ENCODE measurements at places on chromosomes 12 and 14.

GRCh38 chr12:118436002-118436730 lies 59.8 kb downstream of the SUDS3 start:
- DNase-seq: no peak

DNA sequence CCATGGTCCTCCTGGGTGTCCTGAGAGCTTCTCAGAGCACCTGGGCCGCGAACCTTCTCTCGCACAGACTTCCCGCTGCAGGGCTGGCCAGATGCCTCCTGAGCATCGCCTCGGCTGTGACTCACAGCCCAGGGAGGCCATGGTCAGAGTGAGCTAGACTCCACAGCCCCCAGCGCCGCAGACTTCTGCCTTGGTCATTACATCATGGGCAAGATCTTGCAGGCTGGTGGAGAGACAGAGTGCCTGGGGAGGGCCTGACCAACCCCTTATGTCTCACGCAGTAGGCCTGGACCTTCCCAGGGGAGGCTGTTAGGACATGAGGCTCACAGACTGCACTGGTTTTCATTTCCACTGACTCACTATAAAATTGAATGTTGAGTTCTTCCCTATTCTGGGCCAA lies 41.8 kb downstream of the SMOC1 start:
- DNase-seq: no peak

DNA sequence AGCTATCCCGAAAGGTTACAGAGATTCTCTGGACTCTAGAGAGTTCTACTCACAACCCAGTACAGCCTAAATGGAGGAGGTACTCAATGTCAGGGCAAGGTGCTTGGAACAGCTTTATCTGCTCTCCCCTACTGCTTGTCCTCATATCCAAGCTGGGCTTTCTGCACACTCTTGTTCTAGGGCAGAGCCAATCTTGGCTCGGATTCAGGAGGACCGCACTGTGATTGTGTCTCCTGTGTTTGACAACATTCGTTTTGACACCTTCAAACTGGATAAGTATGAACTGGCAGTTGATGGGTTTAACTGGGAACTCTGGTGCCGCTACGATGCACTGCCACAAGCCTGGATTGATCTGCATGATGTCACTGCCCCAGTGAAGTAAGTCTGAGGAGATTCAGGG lies 25.0 kb downstream of the GALNT8 start:
- no peak for DNase-seq

GRCh38 chr12:117059156-117059555 lies 40.1 kb downstream of the TESC start:
- no peak for DNase-seq

DNA sequence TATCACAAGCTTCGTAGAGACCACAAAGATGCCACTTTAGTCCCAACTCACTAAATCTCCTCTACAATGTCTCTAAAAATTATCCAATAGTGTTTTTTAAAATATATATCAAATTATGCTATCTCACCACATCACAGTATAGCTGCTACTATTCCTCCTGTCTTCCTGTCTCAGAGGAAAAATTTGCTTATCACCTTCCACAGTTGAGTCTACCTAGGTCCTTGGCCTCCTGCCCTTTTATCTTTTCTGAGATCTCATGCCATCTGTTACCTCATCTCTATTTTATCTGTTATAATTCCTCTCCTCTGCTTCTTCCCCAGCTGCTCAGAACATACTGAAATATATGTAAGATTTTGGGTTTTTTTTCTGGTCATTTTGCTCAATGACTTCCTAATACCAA lies 568.2 kb downstream of the DIO2 start:
- DNase-seq: no peak

GRCh38 chr12:15854916-15855315 lies 27.3 kb upstream of the STRAP start:
- DNase-seq: no peak

DNA sequence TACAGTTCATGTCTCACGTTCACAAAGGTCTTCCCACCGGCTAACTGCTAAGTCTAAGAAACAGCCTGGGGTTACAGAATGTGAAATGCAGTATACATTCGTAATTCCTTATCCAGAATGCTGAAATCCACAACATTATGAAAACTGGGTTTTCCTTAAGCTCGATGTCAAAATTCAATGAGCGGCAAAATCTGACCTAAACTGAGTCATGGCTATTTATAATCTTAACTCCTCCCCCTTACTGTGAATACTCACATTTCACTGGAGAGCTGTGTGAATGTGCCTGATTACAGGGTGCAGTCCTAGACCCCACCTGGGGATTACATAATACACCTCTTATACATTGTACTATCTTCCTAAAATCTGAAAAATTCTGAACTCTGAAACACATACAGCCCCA lies 35.3 kb downstream of the STX2 start:
- DNase-seq: no peak

- no peak for DNase-seq
Observed at GRCh38 chr14:54146601-54147000, 190.0 kb upstream of the BMP4 start.

DNA sequence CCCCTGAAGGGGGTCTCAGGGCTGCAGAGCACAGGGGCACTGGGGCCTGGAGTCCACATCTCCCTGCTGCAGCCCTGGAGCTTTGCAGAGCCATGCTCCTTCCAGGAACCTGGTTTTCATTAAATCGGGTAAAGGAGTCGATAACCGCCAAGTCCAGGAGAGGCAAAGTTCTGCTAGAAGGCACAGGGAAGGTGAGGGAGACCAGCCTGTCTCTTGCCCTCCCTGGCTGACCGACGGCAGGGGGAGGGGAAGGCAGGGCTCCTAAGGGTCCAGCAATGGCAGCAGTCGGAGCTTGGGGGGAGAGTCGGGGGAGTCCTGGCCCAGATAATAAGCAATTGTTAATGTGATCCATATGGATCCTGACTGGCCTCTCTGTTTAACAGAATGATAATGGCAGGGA lies 3.0 kb downstream of the FIGNL2 start:
- no peak for DNase-seq

DNA sequence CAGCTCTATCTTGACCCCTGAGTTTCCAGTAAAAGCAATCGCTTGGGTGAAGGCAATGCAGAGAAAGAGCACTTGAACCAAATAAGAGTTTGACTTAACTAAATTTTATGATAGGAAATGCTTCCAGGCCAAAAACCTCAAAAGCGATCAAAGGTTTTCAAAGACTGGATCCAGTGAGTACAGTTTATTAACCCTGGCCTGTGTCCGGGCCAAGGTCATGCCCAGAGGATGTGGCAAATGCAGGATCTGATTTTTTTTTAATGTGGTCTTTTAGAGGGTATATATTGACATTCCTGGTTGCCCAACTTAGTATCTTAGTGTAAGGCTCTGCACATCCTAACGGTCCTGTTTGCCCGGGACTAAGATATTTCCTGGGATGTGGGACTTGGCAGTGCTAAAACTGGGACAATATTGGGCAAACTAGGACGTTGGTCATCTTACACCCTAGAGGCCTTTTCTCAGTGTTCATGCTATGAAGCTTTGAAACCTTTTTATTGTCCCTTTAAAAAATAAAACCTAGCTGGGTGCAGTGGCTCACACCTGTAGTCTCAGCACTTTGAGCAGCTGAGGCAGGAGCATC lies 40.1 kb upstream of the TMED10 start:
- DNase-seq: no peak

DNA sequence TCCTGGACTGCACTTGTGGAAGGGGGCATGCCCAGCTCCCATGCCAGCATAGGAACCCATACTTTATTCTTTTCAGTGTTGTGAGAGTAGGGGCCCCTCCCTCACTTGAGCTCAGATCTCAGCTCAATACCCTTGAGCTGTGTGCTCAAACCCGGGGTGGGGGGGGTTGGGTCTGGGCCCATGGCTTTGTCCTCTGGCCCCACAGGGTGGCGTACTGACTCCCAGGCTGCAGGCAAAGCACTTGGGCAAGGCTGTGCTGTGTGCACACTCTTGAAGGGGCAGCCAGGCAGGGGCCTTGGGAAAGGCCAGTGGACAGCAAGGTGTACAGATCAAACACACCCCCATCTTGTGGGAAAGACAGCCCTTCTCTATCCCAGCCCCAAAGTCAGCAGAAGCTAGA lies 81.8 kb downstream of the WIF1 start:
- DNase-seq: no peak

GRCh38 chr12:1934068-1934467 lies 15.6 kb upstream of the CACNA2D4 start:
- no peak for DNase-seq

GRCh38 chr14:99675951-99676350 lies 8.1 kb upstream of the CYP46A1 start:
- no peak for DNase-seq

DNA sequence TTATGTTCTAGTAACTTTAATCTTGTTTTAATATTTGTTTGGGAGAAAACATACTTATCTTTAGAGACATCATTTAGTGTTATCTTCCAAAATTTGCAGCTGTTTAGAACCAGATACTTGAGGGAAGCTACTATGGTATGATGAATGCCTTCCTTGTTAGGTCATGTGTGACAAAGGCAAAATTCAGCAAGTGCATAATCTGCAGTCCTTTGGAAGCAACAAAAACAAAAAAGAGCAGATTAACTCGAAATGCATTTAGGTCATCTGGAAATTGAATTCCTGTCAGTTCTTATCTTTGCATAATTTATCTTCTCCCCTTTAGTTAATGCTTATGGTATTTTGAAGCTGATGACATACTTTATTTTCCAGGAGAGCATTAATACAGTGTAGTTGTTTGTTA lies 3.5 kb downstream of the FBXO34 start:
- DNase-seq: no peak

- DNase-seq: no peak
Observed at GRCh38 chr12:84912198-84913128, at the start of gene SLC6A15. SLC6A15 (minus strand) TSS chr12:84912799; CDS start chr12:84892120, 20,679 bp downstream.

DNA sequence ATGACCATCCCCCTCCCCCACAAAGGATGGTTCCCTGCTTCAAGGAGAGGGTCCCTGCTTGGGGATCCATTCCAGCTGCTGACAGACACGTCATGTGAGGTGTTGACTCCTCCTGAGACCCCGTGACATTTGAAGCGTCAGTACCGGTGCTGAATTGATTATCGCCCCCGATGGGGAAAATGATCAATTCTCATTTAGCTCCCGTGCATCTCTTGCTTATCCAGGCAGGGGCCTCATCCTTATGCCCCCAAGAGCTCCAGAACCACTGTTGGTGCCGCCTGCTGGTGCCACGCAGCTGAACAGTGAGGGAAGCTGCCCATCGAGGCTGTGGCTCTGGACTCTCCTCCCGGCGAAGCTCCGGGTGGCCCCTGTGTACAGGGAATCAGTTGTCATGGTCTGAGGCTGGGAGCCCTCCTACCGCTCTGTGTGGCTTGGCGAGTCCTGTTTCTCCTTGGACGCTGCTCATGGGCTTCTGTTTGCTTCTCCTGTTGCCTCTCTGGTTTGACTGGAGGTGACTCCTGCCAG lies 4.6 kb downstream of the KIF26A start:
- DNase-seq: no peak

DNA sequence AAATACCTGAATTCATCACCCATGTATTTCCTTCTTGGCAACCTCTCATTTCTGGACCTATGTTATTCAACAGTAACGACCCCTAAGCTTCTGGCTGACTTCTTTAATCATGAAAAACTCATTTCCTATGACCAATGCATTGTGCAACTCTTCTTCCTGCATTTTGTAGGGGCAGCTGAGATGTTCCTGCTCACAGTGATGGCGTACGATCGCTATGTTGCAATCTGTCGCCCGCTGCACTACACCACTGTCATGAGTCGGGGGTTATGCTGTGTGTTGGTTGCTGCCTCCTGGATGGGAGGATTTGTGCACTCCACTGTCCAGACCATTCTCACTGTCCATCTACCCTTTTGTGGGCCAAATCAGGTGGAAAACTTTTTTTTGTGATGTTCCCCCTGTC lies 356 bp downstream of the OR4Q2 start:
- no peak for DNase-seq

GRCh38 chr12:27646149-27646548 lies 50.1 kb upstream of the REP15 start:
- DNase-seq: no peak

- no peak for DNase-seq
Observed at GRCh38 chr12:19002216-19002615, 127.3 kb upstream of the PLEKHA5 start.

Data from stimulated activated CD4-positive, alpha-beta T cell treated with anti-CD3 and anti-CD28 coated beads, Interleukin-15, amount 100 ng/mL, for 1 hour (primary cell).